ENCODE measurements at places on chromosomes 1 and 21.

DNA sequence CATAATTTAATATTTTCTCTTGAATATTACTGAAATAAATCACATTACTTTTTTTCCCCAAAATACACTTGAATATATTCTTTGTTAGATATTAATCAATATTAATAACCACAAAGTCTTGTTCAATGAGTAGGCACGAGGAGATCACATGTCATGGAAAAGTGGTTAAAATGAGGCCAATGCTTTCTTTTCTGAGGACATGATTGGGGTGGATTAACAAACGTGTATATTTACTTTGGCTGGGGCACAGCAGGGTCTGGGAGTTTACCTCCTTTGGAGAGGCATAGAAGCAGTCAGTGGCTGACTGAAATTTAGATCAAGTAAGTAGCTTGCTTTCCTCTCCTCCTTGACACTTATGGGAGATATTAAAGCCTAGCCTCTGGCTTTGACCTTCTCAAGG, 664.3 kb upstream of the B3GALT2 start:
- DNase-seq, result no peak

DNA sequence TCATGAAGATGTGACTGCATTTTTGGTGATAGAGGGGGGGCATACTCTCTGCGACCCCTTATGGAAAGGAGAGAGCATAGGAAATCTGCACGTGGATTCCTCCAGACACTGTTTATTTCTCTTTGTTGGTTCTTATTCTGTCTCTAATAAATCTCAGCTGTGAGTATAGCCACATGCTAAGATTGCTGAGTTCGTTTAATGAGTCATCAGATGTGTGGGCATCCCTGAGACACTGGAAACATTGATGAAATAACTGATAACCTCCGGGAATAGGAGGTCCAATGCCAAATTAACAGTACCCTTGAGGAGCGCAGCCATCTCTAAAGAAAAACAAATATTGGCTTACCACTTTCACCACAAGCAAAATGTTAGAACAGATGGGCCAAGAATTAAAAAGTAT, 880.2 kb upstream of the NEGR1 start:
- no peak for DNase-seq

DNA sequence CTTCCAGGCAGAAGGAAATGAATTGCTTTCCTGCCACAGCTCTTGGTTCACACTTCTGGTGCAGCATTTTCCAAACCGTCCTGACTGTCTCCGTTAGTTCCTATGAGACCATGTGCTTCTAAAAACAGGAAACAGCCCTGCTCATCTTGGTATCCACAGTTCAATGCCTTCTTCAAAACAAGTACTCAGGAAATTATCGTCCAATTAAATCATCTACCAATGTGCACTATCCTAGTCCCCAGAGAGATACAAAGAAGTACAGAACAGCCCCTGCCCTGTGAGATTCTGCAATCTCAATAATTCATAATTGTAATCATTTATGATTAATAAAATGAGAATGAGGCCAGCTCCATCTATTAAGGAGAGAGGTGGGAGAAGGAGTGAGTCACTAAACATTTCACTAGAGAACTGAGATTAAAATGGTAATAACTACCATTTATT, 11.2 kb downstream of the CLEC20A start:
- DNase-seq, result no peak

DNA sequence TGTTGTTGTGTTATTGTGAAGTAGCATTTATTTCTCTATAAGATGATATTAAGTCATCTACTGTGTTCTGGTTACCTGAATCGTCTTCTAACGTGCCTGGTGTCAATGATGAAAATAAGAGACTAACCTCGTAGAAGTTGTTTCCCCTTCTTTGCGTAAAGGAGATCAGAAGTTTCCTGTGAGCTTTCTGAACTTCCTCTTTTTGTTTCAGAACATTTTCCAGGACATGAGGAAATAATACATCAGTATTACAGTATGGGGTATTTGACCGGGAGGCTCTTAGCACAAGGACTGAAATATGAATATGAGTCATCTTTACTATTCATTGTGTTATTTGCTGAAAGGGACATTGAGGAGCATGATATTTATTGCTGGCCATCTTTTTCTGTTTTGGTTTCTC, 1.3 kb downstream of the ST6GALNAC3 start:
- DNase-seq, result peak; percentile 12
